Left renal cortex interstitium (tissue), 4 donors: ENCODE measurements at places on chromosomes 3 and 15. TPM values are rescaled to one million over a fixed set of nuclear protein-coding genes. Genes with fewer than 3 reads are reported as not detected.

DNA sequence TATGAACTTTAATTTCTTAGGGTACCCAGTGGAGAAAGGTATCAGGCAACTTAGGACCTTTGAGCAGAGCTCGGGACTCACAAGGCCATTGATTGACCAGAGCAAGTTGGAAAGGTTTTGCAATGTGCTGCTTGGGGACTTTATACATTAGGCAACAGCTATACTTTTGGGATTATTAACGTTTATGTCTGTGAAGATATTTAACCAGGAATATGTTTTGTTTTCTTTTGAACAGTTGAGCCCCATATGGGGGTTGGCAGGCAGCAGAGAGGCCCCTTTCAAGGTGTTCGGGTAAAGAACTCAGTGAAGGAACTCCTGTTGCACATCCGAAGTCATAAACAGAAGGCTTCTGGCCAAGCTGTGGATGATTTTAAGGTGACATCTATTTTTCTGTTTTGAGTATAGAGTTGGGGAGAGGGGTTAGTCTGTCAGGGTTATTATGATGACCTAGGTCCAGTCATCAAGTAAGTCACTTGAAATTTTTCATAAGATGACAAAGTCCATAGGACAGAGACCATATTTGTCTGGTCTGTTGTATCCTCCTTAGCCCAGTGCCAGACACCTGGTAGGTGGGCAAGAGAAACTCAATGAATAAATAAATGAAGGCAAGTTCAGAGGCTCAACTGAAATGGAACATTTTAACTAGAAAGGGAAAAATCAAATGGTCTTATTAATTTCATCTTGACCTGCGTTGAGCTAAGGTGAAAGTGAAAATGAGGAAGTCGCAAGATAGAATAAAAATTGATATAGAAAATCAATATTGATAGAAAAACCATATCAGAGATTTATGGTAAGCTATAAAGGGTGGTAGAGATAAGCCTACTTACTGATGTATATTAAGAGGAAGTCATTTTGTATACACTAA, 2.8 kb downstream of the NFKBIZ start:
- DNase-seq, result no peak

ALDH1A2 gene
- 261 TPM for polyA plus RNA-seq

DNA sequence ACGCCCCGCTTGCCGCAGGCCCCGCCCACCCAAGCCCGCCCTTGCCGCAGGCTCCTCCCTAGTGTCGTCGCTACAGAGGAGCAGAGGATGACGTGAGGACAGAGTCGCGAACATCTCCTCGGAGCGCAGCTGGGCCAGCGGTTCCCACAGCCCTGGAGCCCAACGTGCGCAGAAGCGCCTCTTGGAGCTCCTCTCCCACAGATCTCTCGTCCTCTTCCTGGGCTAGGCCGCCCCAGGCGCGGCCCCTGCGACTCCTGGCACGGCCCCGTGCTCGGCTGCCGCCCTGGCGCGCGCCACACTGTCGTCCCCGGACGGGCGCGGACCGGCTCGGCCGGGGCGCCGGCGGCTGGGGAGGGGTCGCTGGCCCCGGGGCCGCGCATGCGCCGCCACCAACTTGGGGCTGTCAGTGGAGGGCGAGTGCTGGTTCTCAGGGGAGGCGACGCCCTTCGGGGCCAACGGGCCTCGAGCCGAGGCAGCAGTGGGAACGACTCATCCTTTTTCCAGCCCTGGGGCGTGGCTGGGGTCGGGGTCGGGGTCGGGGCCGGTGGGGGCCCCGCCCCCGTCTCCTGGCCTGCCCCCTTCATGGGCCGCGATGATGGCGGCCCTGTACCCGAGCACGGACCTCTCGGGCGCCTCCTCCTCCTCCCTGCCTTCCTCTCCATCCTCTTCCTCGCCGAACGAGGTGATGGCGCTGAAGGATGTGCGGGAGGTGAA, at the start of gene TRPC1:
Gene TRPC1, plus strand, starts transcription at position 67 of the 714 bp plus-strand sequence. Its CDS starts 526 bp downstream, at position 593.
- peak; percentile 77 for DNase-seq

TAGLN3 gene
- 3.2 TPM for polyA plus RNA-seq

DNA sequence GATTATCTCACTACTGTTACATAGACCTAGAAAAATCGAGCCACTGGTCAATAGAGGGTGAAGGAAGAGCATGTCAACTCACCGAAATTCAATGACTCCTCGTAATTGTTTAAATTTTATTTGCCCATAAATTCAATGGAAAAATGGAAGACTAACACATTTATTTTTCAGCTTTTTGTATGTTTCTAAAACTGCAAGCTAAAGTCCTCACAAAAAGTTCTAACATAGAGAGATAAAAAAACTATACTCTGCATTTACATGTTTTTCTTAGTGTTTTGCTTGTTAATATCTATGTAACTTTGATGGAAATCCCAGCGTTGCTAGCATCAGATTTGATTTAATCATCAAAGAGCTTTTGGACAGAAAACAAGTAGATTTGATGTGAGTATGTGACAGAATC, 6.8 kb downstream of the ARPP21 start:
- DNase-seq, result no peak

- no peak for DNase-seq
These were observed 3.2 kb downstream of the CTDSPL start for GRCh38 chr3:37864904-37865303.

RTP1 gene
- polyA plus RNA-seq, result not detected

DNA sequence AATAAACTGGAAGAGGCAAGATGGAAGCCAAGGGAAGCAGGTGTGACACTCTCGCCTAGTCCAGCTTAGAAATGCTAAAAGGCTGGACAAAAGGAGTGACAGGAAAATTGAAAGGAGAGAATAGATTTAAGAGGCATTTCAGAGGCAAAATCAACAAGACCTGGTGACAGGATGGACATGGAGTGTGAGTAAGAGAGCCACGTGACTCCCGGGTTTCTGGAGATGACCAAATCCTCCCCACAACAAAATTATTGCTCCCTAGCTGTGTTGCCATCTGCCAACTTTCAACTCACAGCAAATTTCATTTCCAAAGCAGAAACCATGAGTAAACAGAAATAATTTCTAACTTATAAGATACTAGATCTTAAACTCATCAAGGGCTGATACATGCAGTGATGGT, 52.6 kb downstream of the MTHFS start:
- no peak for DNase-seq

ZMYND10 gene
- 5.1 TPM for polyA plus RNA-seq
